ENCODE measurements at places on chromosomes 6 and 20. TPM values are rescaled to one million over a fixed set of nuclear protein-coding genes. Genes with fewer than 3 reads are reported as not detected.

ARMH2 gene
- not detected for total RNA-seq

ZNF334 gene
- 19.5 TPM for total RNA-seq

MAN1A1 gene
- total RNA-seq = 34.4 TPM

FAM120B gene
- total RNA-seq = 48.3 TPM

OPRM1 gene
- not detected for total RNA-seq

CFAP61 gene
- total RNA-seq = not detected

KCNS1 gene
- 0.10 TPM for total RNA-seq

SNRPB gene
- 195 TPM for total RNA-seq

RHAG gene
- 0.46 TPM for total RNA-seq

GRCh38 chr6:50270415-50270814, 220.7 kb upstream of the DEFB112 start:
- no peak for DNase-seq

DNA sequence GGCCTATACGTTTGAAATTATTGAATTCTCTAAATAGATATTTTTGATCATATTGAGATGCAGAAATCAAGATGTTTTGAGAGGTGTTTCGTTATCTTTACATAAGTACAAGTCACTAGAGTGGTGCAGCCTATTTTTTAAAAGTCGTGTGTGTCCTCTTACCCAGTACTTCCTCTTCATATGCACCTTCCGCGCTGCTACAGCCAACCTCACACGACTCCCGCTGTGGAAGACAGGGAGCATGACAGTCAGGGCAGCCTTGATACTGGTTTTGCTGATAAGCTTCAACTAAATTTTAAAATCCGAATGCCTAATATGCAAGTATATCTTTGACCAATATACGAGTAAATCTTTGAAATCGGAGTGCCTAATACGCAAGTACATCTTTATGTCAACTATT, 16.3 kb downstream of the ROS1 start:
- no peak for DNase-seq

DNA sequence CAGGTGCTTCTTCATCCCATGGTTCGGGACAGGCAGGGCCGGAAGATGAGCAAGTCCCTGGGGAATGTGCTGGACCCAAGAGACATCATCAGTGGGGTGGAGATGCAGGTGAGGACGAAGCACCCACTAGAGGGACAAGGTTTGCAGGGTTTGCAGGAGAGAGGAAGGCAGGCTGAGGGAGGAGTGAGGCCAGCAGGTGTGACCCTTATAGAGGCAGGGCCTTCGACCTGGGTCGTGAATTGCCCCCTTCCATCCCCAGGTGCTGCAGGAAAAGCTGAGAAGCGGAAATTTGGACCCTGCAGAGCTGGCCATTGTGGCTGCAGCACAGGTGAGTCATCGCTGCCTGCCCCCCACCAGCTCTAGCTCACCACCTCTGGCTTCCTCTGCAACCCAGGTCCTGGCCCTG, 8.4 kb downstream of the VARS2 start:
- no peak for DNase-seq

- no peak for DNase-seq
Measured at GRCh38 chr6:14885498-14885897, 360.4 kb upstream of the JARID2 start.

GRCh38 chr20:19451923-19452295, 239.5 kb downstream of the SLC24A3 start:
- DNase-seq = no peak

DNA sequence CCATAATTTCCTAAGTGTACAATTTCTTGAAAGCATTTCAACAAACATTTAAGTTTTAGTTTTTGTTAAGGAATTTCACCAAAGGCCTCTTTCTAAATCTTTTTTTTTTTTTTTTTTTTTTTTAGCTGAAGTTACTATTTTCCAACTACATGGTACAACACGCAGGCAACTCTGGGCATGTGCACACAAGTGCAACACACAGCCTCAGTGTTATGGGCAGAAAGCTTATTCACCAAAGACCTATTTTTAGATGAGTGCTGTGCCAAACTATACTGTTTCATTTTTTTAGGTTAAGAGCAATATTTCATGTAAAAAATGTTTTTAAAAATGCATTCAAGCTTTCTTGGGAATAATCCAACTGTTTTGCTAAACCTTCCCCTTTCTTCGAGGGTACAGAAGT, 42.0 kb upstream of the MAP3K4 start:
- no peak for DNase-seq

- DNase-seq = no peak
Measured at GRCh38 chr6:41426438-41426851, 91.0 kb downstream of the NCR2 start.

DNA sequence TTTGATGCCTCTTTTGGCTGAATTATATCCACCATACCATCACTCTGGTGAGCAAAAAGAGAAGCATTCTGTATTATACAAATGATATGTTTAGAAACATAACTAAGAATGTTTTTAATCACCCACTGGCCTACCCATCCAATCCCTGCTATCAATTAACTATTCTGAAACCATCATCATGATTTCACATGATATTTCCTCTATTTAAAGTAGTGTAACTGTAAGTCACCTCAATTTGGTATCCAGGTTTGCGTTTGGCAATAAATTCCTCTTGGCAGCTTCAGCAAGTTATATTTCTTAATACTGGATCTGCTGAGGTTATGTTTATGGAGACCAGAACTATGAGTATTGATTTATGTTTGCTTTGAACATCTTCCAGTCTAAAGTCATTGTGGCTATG, 332.1 kb downstream of the UTRN start:
- no peak for DNase-seq

DNA sequence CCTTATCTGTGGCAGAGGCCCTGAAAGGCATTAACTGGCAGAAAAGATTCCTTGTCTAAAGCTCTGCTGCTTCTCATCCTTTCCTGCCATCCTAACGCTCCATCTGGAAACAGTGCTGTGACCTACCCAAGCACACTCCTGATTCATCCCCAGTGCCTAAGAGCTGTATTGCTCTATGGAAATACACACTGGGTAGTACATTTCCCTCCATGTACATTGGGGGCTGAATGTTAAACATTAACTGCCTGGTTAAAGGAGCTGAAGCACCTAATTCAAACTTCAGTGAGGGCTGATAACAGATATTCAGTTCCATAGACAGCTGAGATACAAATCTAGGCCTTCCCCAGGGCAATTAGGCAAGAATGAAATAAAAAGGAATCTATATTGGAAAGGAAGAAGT, 36.7 kb upstream of the GMPR start:
- no peak for DNase-seq

DNA sequence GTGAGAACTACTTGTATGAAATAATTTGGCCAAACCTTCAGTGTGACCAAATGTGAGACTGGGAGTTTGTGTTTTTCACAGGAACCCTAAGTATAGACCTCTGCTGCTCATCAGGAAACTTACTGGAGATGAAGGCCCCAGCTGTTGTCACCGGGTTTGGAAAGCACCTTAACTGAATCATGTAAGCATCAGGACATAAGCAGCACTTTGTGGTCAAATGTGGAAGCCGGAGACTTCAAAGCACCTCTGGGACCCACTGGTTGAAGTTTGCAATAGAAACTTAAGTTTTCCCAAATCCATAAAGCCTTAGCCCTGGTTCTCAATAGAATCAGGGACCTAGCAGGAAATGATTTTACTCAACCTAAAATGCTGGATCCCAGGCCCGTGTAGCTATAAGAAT, 14.3 kb downstream of the TTPAL start:
- DNase-seq = no peak

GRCh38 chr6:55255113-55255512, 72.2 kb upstream of the GFRAL start:
- DNase-seq = no peak

DNA sequence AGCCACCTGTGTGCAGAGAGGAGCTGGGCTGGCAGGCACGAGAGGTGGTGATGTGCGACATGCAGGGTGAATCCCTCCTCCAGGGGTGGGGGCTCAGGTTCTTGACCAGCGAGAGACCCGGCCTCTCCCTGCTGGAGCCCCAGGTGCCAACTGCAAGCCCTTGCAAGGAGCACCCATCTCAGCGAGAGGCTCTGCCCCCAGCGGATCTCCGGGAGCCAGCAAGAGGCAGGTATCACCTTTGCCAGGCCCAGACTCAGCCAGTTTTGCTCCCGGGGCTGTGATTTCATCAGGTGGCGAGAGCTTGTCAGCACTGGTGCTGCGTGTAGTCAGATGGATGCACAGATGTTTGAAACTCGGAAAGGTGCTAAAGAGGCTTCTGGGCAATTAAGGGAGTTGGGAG, 87.7 kb downstream of the TFAP2C start:
- DNase-seq = no peak

DNA sequence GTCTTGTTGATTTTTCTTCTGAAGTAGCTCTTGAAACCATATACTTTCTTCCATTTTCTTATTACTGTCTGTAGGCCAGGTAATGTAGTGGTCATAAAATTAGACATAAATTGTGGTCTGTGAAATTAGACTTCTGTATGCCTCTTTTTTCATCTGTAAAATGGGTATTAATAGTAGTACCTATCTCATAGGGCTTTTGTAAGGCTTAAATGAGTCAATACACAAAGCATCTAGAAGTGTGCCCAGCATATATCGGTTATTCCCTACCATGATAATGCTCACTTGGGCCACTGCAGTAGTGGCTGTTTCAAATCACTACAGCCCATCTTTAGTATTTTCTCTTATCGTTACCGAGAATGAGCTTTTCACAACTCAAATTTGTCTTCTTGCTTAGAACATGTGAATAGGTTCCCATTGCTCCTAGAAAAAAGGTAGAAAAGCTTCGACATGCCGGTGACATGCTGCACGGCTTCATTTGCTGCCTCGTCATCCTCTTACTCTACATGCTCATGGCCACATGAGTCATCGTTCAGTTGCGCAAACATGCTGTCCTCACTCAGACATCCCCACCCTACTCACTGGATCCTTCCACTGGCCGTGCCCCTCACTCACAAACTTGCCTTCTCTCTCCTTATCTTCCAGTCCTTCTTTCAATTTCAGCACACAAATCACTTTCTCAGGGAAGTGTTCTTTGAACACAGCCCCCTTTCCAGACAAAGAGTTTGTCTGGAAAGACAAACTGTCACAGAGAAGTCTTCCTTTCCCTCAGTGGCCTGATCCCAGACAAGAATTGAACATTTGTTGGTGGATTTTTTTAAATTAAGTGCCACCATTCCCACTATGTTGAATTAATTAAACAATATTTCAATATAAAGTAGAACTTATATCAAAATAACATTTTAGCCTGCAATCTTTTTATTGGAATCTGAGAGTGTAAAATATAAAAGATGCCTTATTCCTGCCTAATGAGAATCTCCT, 32.2 kb upstream of the ERVFRD-1 start:
- no peak for DNase-seq

DNA sequence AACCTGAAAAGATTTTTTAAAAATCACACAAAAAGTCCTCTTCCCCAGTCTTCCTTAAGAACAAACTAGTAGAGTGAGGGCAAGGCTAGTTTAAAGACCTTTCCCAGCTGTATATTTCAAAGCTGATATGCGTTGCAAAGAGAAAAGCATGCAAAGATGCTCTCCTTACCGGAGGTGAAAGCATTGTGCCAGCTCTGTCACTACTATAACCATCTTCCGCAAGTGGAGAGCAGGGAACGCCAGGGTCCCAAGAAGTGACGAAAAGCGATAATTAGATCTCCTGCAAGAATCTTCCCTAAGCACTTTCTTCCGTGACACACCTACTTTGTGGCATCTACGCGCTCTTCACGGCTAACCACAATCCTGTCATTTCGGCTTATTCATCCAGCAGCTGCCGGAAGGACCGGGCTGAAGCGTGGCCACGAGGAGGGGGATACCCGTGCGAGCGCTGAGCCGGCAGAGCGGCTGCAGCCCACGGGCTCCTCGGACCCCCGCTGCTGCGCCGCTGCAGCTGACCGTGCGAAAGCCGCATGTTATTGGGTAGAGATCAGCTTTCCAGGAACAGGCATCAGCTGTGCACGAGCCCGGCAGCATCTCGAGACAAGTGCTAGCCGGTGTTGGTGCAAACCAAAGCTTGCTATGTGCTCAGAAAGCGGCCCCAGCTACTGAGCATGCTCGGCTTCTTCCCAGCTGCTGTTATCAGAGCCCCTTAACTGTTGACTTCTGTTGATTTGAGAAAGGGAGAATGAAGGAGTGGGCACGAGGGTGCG, 57.2 kb upstream of the ARHGAP18 start:
- DNase-seq = peak; percentile 46

DNA sequence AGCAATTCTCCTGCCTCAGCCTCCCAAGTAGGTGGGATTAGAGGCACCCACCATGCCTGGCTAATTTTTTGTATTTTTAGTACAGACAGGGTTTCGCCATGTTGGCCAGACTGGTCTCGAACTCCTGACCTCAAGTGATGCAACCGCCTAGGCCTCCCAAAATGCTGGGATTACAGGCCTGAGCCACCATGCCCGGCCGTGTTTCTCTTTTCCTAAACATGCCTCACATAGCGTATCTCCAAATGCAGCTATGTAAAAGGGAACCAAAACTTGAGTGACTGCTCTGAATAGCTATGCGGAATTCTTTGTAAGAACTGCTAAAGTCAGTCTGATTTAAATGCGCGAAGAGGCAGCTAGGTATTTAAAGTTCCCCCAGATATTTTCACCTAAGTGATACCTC, 20.5 kb downstream of the BPIFA2 start:
- no peak for DNase-seq

- DNase-seq = no peak
Measured at GRCh38 chr6:897528-898207, 204.7 kb upstream of the EXOC2 start.

DNA sequence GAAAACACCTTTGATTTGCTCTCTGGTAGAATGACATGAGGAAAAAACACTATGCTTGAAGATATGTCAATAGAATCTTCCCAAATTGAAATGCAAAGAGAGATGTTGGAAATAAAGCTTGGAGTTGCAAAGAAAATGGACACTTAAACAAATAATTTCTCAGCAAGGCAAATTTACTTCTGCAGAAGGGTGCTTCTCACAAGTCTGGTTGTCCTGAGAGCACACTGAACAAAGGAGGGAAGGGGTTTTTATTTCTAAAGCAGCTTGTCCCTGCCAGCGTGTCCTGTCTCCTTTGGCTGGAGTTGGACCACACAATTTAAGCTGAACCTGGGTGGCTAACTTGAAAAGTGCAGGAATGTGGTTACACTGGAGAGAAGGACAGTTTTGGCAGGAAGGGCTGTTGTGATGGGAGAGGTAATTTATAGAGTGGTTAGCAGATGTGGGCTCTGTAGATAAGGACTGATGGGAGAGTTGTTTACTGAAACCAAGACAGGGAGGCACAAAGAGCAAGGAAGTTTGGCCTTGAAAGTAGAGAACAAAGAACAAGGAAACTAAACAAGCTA, 454.6 kb upstream of the EYS start:
- no peak for DNase-seq

GRCh38 chr6:136592930-136593673, 42.9 kb upstream of the MAP7 start:
- DNase-seq = no peak

DNA sequence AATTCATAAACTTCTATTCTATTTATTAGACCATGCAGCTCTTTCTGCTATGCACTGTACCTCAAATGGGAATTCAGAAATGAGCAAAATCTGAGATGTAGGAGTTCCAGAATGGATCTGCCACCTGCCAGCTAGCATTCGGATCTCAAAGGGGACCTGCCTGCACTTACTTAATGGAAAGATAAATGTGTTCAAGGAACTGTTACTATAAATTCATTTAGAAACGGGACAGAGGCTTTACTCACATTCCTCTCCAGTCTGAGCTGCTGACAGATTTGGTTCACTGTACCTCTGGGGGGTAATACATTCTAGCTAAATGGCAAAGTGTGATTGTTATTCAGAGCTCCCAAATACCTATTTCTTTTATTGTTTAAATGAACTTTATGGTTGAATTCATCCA, 384.1 kb downstream of the GRIK2 start:
- no peak for DNase-seq
